CD4-positive, alpha-beta T cell treated with Interleukin-21 for 1 hour (primary cell): ENCODE measurements at places on chromosomes 11 and 22.

DNA sequence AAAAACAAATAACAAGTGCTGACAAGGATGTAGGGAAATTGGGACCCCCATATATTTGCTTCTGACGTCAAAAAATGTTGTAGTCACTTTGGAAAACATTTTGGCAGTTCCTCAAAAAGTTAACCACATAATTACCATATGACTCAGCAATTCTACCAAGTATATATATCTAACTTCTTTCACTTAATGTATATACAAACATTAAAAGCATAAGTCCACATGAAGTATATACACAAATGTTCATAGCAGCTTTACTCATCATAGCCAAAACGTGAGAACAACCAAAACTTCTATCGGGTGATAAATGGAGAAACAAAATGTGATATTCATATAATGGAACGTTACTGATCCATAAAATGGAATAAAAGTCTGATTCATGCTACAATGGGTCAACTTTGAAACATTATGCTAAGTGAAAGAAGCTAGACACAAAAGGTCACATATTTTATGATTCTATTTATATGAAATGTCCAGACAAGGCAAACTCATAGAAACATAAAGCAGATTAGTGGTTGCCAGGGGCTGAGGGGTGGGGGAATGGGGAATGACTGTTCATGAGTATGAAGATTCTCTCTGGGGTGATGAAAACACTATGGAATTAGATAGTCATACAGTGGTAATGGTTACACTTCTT lies 48.7 kb upstream of the TEAD1 start:
- DNase-seq, result no peak

- no peak for DNase-seq
Observed at GRCh38 chr11:62857541-62857982, 18.2 kb upstream of the WDR74 start.

DNA sequence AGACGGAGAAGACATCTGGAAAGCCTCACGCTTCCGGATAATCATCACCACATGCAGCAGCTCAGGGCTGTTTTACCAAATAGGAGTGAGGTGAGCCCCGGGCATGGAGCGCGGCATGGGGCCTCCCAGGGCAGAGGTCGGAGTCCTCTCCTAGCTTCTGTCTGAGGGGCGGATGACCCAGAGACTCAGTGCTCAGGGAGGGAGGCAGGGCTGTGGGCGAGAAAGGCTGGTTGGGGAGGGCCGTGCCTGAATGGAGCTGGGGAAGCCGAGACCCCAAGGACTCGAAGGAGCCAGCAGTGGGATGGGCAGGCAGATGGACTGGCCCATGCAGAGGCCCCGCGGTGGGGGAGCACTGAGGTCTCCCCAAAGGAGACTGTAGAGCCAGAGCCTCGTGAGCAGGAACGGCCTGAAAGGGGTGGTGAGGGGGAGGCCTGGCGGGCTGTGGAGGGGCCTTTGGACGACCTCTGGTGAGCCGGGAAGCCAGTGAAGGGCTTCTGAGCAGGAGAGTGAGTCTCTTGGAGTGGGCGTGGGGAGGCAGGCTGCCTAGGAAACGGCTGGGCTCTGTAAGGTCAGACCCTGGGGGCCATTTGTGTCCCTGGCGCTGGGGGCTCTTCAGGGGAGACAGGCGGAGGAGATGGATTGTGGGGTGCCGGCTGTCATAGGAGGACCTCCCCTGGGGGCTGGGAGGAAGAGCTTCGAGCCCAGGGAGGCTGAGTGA lies 24.7 kb upstream of the PANX2 start:
- no peak for DNase-seq

DNA sequence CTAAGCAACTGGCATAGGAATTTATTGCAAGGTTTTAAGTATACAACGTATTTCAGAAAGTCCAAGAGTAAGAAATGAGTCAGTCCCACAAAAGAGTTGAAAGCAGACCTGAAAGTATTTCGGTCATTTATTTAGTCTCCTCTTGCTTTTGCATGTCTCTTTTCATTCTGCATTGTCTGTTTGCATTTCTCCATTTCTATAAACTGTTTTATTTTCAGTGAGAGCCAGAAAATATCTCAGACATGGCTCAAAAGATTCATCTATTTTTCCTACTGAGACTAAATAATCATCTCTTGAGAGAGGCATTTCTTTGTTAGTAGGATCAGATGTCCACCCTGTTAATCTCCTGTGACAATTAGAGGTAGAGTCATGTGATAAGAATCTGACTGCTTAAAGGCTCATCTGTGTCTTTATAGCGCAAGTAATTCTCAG lies 219.1 kb upstream of the CCDC179 start:
- DNase-seq, result no peak

DNA sequence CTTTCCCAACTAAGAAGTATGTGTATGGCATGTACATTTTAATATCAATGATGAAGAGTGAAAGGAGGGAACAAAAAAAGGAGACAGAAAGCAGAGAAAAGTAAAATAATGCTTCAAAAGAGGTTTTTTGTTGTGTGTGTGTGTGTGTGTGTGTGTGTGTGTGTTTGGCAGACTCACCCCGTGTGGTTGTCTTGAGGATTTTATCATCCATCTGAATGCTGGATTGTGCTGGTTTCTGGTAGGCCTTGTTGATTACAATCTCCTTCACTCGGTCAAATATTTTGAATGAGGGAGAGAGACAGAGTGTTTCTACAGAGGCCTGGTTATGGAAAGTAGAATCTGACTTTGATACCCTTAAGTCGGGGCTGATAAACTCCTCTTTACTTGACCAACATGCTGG lies 128.5 kb downstream of the ENTHD1 start:
- no peak for DNase-seq

DNA sequence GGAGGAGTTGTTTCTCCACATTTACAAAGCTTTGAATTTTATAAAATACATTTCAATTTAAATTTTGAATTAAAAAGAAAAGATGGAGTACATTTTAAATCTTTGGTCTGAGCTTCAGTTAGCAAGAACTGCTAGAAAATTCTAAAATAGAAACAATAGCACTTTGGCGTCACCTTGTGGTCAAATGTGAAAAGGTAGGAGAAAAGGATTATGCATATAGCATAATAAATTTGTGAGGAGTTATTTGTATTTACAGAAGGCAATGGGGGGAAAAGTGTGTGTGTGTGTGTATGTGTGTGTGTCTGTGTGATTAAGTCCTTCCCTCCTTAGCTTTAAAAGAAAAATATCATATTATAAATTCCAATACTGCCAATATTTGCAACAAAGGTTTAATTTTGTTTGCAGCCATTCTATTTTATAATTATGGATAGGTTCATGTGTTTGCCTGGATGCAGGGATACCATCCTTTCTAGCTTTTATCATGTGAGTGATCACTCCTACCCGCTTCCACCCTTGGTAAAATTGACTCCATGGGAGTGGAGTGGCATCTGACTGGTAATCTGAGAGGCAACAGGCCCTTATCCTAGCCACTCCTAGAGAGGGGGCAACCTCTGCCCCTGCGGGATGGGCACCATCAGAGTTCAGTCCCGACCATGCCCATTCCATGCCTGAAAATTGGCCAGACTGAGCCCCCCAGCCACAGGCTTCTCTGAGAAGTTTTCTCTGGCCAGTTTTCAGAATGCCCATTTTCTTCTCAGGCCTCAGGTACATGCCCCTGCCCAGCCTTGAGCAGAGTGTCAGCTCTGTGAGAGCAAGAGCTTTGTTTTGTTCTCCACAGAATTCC lies 13.6 kb upstream of the LGR4 start:
- peak; percentile 68 for DNase-seq

DNA sequence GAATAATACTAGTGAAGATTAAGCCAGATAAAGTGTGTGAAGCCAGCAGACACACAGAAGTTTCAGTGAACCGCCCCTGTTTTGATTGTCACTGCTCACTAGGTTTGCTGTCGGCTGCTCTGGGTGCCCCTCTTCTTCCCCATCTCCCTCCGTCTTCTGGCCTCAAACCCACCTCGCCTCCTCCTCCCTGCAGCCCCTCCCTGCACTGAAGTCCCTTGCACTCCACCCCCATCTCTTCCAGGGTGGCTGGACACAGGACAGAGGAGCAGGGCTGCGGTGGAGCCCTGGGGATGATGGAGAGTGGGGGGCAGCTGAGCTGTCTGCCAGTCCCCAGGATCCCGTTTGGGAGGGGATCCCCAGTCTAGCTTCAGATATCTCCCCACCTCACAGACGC lies 53.5 kb downstream of the CYTH4 start:
- no peak for DNase-seq

GRCh38 chr11:122101625-122102291 lies 14.3 kb downstream of the BLID start:
- DNase-seq, result no peak

GRCh38 chr11:48150213-48150612 lies 66.4 kb upstream of the OR4B1 start:
- DNase-seq, result no peak

DNA sequence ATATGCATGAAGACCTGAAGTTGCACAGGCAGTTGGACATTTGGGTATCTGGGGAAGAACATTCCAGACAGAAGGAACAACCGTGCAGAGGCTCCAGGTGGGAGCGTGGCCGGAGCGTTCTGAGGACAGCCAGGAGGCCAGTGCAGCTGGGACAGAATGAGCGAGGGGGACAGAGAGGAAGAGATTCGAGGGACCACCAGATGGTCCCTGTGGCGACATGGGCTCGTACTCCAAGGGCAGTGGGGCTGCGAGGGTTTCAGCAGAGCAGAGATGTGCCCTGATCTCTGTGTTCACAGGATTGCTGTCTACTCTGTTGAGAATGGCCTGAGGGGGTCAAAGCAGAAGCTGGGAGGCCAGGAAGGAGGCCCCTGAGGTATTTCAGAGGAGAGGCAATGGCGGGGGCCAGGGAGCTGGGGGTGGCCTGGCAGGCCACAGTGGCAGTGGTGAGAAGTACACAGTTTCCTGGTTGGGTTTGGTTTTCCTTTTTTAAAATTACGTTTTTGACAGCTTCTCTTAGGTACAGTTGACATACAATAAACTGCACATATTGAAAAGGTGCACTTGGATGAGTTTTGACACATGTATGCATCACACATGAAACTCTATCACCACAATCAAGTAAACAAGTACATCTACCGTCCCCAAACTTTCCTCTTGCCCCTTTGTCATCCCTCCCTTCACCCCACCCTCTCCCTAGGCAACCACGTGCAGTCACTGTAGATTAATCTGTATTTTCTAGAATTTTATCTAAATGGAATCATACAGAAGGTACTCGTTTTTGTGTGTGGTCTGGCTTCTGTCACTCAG lies 24.8 kb upstream of the SOX10 start:
- no peak for DNase-seq

GRCh38 chr11:77129069-77129841 lies 1.2 kb downstream of the MYO7A start:
- no peak for DNase-seq

DNA sequence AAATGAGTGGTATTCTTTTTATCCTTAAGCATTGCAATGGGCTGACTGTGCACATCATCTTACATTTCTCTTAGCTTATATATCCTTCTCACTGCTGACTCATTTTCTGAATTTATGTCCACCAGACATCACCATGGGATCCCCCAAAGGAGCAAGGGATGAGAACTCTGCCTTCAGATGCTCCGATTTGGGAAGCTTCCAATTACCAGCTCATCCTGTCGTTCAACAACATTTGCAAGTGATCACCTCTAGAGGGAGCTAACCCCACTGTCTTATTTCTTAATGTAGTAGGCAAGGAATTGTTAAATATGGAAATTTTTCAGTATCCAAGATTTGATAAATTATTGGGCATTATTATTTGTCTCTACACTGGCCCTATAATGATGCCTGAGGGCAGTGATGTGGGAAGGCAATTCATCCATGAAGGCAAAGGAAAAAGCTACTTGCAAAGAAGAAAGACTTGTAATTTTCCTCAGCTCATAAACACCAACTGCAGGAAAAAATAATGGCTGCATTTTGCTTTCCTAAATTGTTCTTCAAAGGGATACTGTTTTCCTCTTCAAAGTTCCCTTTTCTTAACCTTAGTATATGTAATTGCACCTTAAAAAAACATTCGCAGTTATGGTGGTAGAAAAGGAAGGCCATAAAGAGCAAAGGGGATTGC lies 102.4 kb upstream of the FSHB start:
- DNase-seq, result no peak

DNA sequence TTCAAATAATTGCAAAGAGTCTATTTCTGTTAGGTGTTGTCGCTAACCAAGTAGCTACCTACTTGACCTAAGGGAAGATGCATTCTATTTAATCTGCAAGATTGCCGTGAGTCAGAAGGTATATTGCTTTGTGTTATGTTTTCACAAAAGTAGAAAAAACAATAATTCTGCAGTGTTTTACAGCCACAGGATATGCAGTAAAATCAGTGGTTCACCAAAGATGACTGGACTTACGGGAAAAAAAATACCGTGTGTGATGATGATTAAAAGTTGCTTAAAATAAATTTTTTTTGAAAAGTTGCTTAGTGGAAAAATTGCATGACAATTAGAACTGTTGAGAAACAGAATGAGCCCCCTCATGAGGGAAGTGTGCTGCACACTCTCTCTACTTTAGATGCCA lies 209.1 kb downstream of the DDX10 start:
- DNase-seq, result no peak

GRCh38 chr11:124951341-124951740 lies 2.7 kb upstream of the CCDC15 start:
- DNase-seq, result no peak

DNA sequence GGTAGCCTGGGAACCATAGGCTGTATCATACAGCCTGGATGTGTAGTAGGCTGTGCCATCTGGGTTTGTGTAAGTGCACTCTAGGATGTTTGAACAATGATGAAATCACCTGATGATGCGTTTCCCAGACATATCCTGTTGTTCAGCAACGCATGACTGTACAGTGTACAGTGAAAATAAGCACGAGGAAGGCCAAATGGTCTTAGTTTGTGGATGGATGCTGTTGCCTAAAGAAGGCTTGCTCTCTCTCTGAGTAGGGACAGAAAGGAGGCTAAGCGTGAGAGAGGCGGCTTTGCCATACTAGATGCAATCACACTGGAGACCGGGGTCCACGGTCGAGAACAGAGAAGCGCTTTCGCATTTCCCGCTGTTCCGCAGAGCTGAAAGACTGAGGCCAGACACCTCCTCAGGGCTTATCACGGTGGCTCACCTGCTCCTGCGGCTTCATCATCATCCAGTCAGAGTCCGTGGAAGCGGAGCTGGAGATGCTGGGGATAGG lies 27.6 kb upstream of the APLP2 start:
- no peak for DNase-seq

- peak; percentile 90 for DNase-seq
Observed at GRCh38 chr11:128318856-128319474, 268.4 kb downstream of the ETS1 start.

GRCh38 chr11:96075532-96075959 lies 151.6 kb upstream of the MTMR2 start:
- peak; percentile 10 for DNase-seq

DNA sequence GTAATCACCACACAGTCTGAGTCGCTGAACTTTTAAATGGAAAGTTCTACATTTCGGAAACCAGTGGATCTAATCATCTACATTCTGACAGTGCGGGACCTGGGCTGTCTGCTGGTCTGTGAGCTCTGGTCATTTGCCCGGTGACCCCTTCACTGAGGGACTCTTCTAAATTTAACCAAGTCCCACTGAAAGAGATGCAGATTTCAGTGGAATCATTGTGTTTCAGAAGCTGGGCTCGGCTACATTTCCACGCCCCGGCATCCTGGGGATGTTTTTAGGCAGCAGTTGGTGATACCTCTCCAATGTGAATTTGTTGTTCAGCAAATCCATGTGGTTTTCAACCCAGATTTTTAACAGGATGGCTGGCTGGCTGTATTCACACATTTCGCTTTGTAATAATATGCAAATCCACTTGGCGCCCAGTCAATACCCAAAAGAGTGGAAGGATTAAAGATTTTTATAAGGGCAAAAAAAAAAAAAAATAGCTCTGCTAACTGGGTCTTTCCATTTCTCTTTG lies 145.5 kb upstream of the RASSF10 start:
- no peak for DNase-seq

- no peak for DNase-seq
Observed at GRCh38 chr11:132258875-132259274, 888.5 kb downstream of the NTM start.

- no peak for DNase-seq
Observed at GRCh38 chr11:57751676-57752253, at the start of gene BTBD18. BTBD18 (minus strand) TSS chr11:57751819; CDS start chr11:57751188, 631 bp downstream.
